ENCODE measurements at places on chromosomes 5 and 9.
A peak's percentile ranks its signal among the peaks of the same experiment; 100 is the strongest.

DNA sequence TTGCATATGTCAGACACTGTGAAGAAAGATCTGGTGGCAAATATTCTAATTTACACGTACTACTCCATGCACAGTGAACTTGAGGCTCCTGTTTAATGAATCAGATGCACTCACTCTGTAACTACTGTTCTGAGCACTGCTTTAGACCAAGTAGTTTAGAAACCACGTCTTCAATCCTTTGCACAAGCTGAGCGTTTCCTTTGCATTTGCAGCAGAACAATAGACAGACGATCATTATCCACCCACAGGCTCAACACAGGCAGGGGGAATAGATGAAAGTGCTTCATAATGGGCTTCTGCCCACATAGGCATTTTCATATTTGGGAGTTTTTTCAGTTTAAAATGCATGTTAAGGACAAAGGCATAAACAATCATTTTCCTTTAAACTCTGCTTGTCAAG is 423.3 kb upstream of the ADAMTS16 start:
- no peak for DNase-seq

DNA sequence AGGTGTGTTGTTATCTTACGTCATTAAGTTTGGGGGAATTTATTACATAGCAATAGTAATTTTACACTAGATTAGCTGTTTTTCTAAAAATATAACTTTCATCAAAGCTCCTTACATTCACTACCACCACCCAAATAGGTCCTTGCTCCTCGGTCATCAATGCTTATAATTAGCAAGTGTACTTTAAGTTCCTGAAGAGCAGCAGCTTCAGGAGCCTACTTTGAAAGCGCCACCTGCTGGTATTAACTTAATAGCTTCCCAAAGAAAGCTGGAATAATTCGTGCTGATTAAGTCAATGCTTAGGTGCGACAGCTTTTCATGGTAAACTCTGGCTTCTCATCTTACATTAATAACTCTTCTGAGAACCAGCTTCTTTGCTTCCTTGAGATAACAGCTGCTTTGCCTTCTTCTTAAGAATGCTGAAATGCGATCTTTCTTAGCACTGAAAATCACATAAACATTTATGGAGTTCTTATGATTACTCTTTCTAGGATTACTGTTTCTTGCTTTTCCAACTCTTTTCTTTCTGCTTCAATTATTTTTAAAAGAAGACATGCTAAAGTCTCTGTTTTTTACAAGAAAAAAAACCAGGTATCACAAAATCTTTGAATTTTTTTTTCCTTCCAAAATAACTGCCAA is 10.0 kb upstream of the C5 start:
- peak; percentile 66 for DNase-seq

DNA sequence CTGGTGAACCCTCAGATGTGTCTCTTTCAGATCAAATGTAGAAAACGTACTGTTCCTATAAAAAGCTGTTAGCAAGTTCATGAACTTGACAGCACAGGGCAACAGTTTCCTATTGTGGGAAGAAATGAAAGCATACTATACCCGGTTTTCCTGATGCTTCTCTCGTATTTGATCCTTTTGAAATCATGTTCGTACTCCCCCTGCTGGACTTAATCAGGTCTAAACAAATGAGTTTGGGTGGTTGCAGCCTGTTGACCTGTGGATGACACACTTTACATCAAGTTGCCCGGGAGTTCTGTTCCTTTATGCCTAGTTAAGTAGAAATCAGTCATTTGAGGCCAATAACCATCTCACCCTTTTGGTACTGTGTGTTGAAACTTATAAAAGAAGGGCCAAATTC is 1992.3 kb downstream of the MAT2B start:
- no peak for DNase-seq

- peak; percentile 38 for DNase-seq
Observed at GRCh38 chr5:78534148-78534904, 114.2 kb downstream of the LHFPL2 start.

DNA sequence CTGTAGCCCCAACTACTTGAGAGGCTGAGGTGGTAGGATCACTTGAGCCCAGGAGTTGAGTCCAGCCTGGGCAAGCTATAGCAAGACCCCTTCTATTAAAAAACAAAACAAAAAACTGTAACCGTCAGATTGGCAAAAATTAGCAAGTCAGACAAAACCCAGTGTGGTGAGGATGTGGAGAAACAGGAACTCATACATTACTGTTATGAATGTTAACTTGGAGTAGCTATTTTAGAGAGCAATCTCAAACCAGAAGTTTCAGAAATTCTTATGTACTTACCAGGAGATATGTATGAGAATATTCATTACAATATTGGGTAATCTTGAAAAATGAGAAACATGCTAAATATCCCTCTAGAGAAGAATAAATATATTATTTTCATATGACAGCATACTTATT is 120.3 kb downstream of the INVS start:
- no peak for DNase-seq

GRCh38 chr5:6644794-6645241 is 11.6 kb downstream of the SRD5A1 start:
- DNase-seq: no peak

- no peak for DNase-seq
Observed at GRCh38 chr9:134484479-134484878, 157.1 kb upstream of the COL5A1 start.

- DNase-seq: no peak
Observed at GRCh38 chr5:61450493-61451279, 118.6 kb downstream of the ZSWIM6 start.

- no peak for DNase-seq
Observed at GRCh38 chr9:133918111-133918813, 73.9 kb downstream of the VAV2 start.

DNA sequence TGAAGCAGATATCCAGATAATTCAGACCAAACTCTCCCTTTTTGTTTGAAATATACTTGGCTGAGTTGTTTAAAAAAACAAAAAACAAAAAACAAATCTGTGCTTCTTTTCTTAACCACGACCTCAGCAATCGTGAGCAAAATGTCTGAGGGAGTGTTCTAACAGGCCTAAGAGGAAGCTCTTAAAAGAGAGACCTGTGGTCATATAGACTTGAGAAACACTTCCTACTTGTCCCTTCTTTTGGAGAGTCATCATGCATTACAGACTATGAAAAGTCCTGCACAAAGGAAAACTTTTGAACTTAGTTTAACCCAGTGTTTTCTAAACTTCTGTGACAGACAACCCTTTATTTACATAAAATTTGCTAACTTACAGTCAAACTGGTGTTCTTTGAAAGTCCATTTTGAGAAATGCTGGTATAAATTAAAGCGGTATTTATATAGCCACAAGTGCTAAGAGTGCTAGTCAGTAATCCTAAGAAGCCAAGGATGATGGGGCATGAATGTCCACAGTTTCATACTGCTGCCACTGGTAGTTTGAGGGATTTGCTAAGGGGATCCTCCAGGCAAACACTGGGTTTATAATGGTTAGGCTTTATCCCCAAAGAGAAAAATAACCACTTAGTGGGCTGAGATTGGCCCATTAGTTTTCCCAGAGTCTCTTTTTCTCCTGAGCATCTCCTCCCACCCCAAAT is 199.8 kb downstream of the LRRC70 start:
- DNase-seq: no peak

GRCh38 chr9:105027084-105027483 is 99.1 kb upstream of the ABCA1 start:
- no peak for DNase-seq

DNA sequence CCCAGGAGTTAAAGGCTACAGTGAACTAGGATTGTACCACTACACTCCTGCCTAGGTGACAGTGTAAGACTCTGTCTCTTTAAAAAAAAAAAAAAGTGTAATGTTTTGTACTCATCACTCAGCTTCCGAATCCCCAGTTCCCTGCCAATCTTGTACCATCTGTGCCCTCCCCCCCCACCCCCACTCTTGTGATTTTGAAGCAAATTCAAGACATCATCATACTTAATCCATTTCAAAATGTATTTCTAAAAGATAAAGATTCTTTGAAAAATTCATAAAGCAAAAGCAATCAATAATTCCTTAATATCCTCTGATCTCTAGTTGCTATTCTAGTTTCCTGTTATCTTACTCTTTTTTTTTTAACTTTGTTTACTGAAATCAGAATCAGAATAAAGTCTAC is 34.9 kb upstream of the HMCN2 start:
- no peak for DNase-seq

DNA sequence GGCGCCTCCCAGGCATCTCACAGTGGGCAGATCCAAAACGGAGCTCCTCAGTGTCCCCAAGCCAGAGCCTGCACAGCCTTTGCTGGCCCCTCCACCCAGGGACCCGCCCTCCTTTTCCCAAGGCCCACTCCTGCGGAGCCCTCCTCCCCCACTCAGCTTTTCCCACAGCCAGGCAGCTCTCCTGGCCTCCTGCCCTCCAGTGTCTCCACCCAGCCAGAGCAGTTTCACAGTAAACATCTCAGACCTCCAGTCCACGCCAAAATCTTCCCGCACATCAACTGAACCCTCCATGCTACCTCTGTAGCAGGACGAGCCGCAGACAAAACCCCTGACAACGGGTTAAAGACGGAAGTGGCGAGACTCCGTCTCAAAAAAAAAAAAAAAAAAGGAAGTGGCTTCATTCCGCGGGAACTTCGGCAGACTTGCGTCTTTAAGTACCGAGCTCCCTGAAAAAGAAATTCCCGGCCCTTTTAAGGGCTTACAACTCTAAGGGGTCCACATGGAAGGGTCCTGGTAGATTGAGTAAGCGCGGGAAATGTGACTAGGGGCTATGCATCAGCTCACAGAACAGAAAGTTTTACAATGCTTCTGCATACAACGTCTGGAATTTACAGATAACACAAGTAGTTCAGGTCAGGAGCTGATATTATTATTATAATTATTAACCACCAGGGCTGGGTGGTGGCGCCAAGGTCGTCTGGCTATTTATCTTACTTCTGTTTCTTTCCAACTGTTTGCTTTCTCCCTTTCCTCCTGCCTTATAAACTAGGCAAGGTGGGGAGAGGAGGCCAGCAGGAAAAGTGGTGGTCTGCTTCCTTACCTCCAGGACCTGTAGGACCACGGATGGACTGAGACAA is 11.4 kb upstream of the GRIN1 start:
- DNase-seq: no peak

Data from tibial nerve (tissue), 4 donors.